ENCODE measurements at places on chromosomes 5 and 9. TPM values are rescaled to one million over a fixed set of nuclear protein-coding genes. Genes with fewer than 3 reads are reported as not detected.

GRCh38 chr5:119532637-119533036 lies 80.3 kb downstream of the HSD17B4 start:
- no peak for DNase-seq

PCDHGA4 gene
- total RNA-seq: 0.92 TPM

- no peak for DNase-seq
Measured at GRCh38 chr5:156981481-156981880, 18.5 kb upstream of the TIMD4 start.

DNA sequence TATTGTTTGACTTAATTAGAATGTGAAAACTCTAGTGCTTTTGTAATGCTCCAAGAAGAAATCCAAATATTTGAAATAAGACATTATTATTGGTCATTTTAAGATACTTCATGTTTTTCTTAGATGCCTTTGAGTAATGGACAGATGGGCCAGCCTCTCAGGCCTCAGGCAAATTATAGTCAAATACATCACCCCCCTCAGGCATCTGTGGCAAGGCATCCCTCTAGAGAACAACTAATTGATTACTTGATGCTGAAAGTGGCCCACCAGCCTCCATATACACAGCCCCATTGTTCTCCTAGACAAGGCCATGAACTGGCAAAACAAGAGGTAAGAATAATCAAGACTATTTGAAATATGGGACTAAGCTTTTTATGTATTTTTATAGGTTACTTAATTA lies 69.2 kb upstream of the SREK1 start:
- DNase-seq: no peak

TEK gene
- total RNA-seq: not detected

- DNase-seq: no peak
Measured at GRCh38 chr5:154358516-154359220, 87.1 kb upstream of the SAP30L start.

DNA sequence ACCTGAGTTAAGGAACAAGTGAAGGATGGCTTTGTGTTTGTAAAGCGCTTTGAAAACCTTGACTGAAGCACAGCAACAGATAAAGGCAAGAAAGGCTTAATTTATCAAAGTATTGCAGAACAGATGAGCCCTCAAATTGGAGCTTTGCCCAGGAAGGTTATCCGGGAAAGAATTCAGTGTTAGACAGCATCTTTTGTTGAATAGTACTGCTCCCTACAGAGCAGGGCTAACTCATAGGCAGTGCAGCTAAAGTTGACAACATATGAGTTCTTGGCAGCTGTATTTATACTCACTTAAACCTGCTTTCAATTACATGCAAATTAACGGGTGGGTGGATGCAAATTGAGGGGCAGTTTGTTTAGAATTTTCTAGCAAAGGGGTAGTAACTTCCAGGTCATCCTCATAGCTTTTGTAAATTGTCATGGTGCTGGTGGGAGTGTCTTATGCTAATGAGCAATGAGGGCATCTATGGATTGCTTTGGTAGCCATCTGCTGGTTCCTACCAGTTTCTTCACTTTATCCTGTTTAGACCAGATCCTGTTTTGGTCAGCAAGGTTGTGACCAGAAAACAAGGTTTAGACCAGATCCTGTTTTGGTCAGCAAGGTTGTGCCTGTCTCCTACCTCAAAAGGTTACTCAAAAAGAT lies 105.8 kb downstream of the GDA start:
- no peak for DNase-seq

GRCh38 chr9:115137526-115137925 lies 19.6 kb upstream of the TNC start:
- no peak for DNase-seq

DNLZ gene
- total RNA-seq: 73.6 TPM

Data from epithelial cell of proximal tubule (primary cell).